ENCODE measurements at places on chromosomes 4 and X.
A peak's percentile ranks its signal among the peaks of the same experiment; 100 is the strongest.

DNA sequence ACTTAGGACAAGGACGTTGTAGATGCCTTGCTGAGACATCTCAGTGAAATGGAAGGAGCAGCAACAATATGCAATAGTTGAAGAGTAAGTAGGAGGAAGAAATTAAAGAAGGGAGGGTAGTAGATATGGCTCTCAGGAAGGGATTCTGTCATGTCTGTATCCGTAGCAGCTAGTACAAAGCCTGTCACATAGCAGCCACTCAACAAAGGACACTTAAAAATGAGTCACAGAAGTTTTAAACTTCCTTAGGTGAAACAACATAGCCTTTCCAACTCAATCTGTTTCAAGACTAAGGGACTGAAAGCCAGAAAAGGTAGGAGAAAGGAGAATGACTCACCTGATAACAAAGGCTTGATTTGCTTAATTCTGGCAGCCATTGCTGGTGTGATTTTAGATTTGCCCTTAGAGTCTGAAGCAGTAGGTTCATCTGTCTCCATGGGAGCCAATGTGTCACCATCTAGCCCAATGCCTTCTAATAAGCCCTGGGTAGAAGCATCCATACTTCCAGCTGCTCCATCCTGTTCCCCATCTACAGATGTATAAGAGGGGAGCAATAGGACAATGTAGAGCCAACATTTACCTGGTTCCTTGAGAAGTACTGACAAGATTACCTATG, 86.6 kb downstream of the HUWE1 start:
- DNase-seq: no peak

DNA sequence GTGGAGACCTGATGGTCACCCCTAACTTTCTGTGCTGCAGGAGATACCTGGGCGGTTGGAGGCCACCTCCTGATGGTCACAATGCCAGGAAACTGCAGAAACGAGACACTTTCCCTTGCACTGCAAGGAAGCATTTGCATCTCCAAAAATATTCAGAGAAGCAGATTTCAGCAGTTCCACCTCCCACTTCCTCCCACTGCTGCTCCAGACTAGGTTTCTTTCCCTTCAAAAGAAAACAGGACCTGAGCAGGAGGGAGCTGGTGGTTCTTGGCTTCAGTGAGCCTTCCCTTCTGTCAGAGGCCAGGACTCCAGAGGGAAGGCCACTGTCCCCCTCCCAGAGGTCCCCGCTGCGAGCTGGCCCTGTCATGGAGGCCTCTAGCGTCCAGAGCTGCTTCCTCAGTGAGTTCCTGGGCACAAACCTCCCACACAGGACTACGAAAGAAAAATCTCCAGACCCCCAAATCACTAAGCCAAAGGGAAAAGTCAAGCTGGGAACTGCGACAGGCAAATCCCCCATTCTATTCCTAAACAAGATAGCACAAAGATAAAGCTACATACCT, 35.9 kb downstream of the GPM6B start:
- DNase-seq: no peak

- peak; percentile 49 for DNase-seq
These were observed 91.9 kb upstream of the MAPK10 start for GRCh38 chr4:86451560-86452330.

GRCh38 chr4:111837761-111838160, 307.5 kb upstream of the FAM241A start:
- no peak for DNase-seq

- DNase-seq: no peak
These were observed 50.6 kb upstream of the TENM3 start for GRCh38 chr4:182192511-182193181.

DNA sequence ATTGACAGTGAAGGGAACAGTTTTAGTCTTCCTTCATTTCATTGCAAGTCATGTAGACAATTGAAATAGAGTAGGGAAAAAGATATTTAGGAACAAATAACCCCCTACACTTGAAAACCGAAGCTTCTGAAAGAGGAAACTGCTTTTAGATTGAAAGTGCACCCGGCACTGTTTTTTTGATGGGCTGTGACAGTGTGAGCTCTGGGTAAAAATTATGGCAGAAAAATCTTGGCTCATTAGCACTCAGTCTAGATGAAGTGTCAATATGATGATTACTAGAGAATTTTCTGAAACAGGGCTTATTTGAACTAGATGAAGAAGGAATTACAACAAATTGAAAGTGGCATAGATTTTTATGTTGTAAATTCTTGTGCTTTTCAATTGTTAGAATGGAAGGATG, 1132.4 kb downstream of the RAPGEF2 start:
- DNase-seq: no peak

DNA sequence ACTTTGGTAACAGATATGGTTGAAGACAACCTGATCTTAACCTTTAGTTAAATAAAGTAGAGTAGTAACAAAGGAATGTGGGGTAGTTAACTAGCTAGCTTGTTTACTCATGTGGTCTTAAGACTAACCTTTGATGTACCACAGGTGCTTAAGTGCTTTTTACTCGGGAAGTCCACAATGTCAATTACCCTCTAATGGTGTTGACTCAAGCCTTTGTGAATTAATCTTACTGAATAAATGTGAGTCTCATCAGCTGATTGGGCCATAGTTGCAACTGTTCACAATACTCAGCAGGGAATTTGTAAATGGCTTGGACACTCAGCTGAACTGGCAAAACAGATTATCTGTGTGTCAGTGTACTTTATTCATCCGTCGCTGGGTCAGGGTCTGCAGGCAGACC, 119.0 kb upstream of the UGT8 start:
- DNase-seq: no peak

- no peak for DNase-seq
These were observed 353 bp downstream of the NSD2 start for GRCh38 chr4:1871471-1872021.

- DNase-seq: no peak
These were observed 99.6 kb downstream of the IQCM start for GRCh38 chr4:149715822-149716585.

- no peak for DNase-seq
These were observed 47.2 kb upstream of the RPS6KA3 start for GRCh38 chrX:20313899-20314298.

GRCh38 chr4:139663561-139664138, 2.0 kb upstream of the MGST2 start:
- DNase-seq: no peak
